ENCODE measurements at places on chromosomes 7 and 10.

- no peak for DNase-seq
Measured at GRCh38 chr7:87100326-87100725, 40.9 kb upstream of the ELAPOR2 start.

- peak; percentile 39 for DNase-seq
Measured at GRCh38 chr7:55177589-55178261, 158.9 kb downstream of the EGFR start.

- DNase-seq, result no peak
Measured at GRCh38 chr7:100856871-100857282, 4.4 kb downstream of the SLC12A9 start.

GRCh38 chr10:84891631-84892030 is 563.2 kb downstream of the CCSER2 start:
- no peak for DNase-seq

GRCh38 chr7:120033114-120033513 is 239.9 kb upstream of the KCND2 start:
- DNase-seq, result peak; percentile 33

- no peak for DNase-seq
Measured at GRCh38 chr10:51297438-51297837, 223.2 kb downstream of the PRKG1 start.

GRCh38 chr10:82037076-82037475 is 162.1 kb downstream of the NRG3 start:
- no peak for DNase-seq

Measured in stromal cell of bone marrow (primary cell).